GM23338 (cell line): ENCODE measurements at places on chromosomes 4 and X.

DNA sequence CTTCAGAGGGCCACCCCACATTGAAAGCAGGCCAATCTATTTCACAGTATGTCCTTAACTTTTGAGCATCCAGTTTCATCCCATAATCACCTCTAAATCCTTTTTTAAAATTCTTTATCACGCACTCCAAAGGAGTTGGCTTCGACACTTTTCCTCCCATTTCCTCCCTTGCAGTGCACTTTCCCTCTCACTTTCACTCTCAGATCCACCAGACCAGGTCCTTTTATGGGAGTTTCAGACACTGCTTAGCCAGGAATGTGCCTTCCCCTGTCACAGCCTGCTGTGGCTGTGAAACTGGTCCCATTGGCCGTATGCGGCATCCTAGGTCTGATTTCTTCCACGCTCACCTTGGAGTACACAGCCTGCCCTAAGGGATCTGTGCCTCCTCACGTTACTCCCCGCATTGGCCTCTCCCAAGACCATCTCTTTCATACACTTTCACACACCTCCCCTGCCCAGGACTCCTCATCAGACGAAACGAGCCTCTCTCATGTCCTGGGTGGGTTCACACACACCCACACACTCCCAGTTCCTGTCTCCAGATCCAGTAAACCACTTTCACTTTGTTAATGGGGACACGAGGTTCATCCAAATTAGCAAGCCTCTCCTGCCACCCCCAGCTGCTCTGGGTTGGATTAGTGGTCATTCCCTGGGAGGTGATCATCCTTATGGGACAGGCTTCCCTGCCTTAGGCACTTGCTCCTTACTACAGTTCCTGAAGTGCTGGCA lies 10.0 kb upstream of the RHOXF2B start:
- no peak for DNase-seq

- DNase-seq = no peak
These were observed 61.8 kb upstream of the SFRP2 start for GRCh38 chr4:153850533-153851280.

DNA sequence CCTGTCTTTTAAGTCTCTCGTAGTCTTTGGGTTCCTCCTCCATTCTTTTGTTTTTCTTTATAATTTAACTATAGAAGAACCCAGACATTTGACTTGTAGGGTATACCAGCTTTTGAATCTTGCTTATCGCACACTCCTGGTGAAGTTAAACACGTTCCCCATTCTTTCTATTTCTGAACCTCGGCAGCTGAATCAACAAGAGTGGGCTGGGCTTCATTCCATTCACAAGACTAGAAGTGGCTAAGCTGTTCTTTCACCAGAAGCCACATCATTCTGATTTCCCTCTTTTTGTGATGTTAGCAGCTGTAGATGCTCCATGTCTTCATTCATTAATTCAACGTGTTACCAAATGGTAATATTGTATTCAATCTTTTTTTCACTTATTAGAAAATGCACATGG lies 167.9 kb downstream of the CORIN start:
- DNase-seq = no peak

DNA sequence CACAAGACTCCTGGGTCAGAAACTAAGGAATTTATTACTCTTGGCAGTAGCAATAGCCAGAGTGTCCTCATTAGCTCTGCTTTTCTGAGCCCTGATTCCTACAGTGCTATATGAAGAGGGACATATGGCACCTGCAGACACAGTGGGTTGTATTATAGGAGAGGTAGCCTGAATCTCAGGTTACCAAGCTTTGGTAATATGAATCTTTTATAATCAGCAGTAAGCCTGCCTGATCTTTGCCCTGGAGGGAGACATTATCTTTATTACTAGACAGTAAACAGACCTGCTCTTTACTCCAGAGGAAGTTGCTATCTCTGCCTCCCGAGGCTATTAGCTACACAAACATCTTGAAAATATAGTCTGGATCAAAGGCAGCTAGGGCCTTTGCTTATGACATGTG lies 62.5 kb upstream of the HOPX start:
- DNase-seq = no peak

DNA sequence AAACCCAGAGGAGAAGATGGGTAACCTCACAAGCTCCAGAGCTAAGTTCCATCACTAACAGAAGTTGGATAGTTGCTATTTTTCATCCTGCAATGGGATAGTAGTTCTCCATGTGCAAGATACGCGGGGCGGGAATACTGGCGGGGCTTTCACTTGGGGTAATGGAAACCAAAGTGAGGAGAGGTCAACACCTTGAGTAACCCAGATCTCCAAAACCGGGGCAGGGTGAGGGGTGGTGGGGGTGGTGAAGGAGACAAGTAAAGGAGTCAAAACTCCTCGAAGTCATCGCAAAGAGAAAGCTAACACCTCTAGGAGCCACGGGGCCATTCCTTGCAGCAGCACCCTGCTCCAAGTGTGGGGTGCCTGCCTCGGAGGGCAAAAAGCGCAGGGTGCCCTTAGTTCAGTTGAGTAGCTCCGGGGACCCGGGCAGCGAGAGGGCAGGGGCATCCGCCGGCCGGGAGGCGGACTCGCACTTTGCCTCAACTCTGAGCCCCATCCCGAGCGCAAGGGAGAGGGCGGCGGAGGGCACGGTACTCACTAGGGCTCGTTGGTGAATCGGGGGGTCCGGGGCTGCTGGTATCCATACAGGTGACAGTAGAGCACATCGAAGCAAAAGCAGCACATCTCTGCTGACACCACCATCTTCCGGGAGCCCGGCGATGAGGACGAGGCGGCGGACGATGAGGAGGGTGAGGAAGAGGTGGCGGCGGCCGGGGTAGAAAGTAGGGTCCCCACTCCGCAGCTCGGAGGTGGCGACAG lies 645 bp downstream of the AMMECR1 start:
- DNase-seq = peak; percentile 29

DNA sequence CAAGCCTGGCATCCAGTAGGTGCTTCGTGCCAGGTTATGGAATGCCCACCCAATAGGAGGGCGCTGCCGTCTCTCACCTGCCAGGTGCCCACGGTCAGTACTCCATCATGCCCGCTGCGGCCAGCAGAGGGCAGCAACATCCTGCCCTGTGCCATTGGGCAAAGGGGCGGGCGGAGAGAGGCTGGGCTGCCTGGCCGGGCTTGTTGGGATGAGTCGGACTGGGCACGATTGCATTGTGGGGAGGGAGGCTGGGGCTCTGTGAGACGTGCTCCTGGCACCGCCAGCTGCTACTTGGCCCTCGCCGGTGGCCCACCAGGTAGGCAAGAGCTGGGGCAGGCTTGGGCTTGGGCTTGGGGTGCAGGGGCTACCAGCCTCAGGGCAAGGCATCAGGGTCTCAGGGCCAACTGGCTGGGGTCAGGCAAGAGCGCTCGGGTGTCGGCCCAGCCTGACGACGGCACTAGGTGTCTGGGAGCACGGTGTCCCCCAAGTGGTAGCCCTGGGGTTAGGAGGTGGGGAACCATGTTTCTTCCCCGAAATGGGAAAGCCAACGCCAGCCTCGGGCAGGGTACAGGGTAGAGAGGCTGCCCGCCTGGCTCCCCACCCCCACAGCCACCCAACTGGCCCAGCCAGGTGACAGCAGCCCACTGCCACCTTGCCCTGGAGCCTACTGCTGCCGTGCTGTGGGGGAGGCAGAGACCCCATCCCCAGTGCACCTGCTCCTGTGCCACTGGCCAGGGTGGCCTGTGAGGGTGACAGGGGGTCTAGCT lies at the start of gene PLXNB3:
Gene PLXNB3 (plus strand): TSS at position 261 of the 767 bp plus-strand sequence. CDS start 1,287 bp downstream, outside the sequence.
- DNase-seq = peak; percentile 74

DNA sequence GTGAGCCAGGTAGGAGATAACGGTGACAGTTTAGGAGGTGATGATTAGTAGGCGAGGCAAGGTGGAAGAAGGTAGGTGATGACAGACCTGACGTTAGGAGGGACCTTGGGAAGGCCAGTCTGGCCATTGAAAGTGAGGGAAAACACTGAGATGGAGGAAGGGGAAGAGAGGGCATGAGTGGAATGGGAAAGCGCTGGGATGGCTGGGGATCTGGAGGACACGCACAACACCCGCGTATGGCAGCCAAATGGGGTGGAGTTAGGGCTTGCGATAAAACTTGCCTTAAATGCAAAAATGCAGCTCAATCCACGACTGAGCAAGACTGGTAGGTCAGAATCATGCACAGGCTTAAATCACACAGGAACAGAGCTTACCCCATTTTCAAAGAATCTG lies 605 bp upstream of the CDKL2 start:
- DNase-seq = no peak

DNA sequence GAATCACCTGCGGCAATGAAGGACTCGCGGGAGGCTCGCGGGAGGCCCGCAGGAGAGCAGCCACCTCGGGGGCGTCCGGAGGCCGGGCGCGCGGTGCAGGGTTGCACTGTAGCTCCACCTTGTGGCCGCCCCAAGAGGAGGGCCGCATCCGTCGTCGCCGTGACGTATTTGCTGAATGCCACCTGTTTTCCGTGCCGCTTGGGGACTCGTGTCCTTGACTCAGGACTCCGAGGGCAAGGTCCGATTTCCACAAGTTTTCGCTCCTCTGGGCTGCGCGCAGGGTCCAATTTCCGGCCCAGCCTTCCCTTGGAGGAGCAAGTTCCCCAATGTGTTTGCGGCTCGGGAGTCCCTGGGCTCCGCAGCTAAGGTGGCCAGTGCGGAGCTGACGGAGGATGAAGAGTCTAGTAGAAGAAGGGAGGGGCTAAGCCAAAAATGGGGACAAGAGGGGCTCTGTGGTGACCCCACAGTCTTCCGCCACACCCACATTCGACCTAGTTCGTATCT lies 10.7 kb upstream of the DLG3 start:
- DNase-seq = peak; percentile 73

DNA sequence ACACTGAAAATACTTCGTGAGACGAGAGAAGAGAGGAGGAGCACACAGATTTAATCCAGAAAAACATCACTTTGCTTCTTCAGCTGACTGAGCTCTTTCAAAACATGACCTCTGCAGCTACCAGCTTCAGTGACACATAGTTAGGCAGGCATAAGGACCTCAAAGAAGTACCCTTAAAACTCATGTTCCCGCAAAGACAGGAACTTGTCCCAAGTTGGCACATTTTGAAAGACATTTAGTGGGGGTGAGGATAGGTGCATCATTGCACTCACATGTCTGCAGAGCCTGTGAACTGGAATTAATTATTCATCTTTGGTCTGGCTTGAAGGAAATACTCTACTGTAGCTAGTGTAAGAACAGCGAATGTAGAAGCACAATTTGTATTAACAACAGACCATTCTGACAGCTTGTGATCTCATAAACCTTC lies 221.8 kb downstream of the MGST2 start:
- DNase-seq = no peak

DNA sequence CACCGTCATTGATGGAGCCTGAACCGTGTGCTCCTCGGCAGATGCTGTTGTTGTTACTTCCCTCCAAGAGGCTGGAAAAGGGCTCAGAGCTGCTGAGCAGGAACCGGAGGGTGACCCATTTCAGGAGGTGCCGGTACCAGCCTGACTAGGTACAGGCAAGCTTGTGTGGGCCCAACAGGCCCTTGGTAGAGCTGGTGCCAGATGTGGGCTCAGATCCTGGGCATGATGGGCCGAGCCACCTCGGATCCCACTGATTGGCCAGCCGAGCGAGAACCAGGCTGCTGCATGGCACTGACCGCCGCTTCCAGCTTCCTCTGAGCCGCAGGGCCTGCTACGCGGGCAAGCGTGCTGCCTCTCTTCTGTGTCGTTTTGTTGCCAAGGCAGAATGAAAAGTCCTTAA lies 33.7 kb downstream of the NOP14 start:
- DNase-seq = no peak

DNA sequence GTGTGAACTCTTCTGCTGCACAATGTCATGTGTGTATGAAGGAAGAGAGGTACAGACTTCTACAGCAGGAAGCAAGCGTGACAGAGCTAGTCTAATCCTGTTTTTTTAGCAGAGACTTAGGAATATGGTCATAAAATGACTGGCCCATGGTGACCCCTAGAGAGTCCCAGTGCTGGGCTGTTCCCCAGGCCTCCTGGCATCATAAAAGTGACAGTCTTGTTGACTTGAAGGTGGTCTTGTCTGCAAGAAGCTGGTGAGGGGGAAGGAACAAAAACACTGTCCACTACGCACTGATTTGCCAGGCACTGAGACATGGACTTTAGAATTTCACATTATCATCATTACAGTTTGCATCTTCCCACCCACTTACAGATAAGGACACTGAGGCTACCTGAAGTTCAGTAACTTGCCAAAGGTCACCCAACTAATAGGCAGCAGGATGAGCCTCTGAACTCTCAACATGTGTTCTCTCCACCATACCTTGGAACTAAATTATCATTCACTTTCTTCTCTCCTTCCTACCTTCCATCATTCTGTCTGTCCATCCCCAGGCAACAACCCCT lies 63.0 kb downstream of the HADH start:
- DNase-seq = no peak

DNA sequence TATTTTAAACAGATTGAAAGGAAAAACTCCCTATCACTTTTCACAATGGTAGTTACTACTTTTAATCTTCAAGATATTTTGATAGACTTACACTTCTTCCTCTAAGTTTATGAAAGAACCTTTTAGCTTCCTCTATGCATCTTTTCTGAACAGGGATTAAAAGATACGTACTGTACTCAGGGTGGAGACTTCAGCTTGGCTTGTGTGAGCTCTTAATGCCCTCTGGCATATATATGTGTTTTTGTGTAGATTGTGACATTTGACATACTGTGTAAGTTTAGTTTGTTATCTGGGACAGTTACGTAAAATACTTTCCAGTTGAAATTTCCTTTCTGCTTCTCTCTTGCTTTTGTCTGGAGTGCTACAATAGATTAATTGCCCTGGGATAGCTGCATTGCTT lies 109.3 kb upstream of the NUDT6 start:
- no peak for DNase-seq

DNA sequence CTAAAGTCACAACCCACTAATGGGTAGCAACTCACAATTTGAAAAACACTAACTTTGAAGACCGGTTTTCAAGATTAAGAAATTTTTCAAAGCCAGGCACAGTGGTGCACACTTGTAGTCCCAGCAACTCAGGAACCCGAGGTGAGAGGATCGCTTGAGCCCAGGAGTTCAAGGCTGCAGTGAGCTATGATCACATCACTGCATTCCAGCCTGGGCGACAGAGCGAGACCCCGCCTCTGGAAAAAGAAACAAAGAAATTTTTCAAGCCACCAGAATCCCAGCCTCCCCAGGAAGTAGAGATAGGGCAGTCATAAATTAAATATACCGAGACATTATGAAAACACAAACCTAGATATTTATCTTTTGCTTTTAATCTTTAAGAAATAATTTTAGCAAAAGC lies 13.0 kb downstream of the SMARCA1 start:
- DNase-seq = no peak

DNA sequence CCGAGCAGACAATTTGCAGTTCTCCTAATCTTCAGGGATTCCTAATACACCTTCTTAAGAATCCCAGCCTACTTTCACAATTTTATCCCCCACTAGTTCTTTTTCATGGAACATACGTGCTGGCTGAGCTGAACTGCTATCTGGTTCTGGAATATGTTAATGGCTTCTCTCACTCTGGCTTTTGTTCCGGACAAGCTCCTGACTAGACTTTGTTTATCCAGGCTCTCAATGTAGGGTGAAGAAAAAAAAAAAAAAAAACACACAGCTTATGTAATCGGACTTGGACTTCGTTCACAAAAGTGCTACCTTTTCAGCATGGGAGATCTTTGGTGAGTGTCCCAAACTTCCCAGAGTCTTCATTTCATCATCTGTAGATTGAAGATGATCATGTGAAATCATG lies 555.4 kb upstream of the CPEB2 start:
- DNase-seq = no peak
